ENCODE measurements at places on chromosomes 2 and 18. TPM values are rescaled to one million over a fixed set of nuclear protein-coding genes. Genes with fewer than 3 reads are reported as not detected.

DNA sequence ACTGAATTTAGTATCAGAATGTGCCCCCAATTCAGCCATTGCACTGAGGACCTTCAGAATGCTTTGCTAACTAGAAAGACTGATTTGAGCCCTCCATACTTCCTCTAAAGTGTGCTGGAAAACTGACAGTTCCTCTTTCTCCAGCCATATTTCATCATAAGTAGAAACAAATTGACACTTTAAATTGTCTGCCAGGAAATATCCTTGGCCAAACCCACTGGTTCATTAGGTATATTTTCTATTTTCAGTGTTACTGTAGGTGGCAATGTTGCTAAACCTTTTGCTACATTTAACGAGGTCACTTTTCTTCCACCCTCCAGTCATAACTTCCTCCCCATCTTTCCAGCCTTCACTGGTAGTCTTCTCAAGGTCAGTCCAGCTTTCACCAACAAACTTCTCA, 21.5 kb downstream of the SP5 start:
- no peak for DNase-seq

GRCh38 chr18:43863180-43863579, 585.9 kb upstream of the SYT4 start:
- no peak for DNase-seq

DNA sequence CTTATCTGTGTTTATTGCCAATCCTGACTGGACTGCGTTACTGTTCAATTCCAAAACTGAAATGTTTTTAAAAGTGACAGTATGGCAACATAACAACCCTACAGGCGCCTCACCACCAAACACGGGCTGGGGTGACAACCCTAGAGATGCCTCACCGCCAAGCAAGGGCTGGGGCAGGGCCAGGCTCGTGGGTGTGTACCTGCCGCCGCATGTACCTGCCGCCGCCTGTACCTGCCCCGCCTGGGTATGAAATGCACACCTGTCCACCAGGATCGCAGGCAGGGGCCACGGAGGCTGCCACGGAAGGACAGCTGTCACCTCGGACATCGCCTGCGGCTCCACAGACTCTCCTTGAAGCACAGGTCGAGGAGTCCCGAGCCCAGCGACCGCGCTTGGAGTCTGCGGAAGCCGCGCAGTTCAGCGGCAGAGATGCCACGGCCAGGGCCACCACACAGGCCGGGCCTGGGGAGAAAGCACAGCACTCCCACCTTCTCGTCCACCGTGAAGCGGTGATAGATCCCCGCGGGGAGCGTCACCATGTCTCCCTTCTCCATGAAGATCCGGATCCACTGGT, 18.9 kb downstream of the ADI1 start:
- DNase-seq = no peak

Gene DOK6
- total RNA-seq = 0.43 TPM

Gene TXNDC2
- not detected for total RNA-seq

Gene NR4A2
- 0.56 TPM for total RNA-seq

Data from neural progenitor cell (in vitro differentiated cells).